ENCODE measurements at places on chromosomes 4 and X.

DNA sequence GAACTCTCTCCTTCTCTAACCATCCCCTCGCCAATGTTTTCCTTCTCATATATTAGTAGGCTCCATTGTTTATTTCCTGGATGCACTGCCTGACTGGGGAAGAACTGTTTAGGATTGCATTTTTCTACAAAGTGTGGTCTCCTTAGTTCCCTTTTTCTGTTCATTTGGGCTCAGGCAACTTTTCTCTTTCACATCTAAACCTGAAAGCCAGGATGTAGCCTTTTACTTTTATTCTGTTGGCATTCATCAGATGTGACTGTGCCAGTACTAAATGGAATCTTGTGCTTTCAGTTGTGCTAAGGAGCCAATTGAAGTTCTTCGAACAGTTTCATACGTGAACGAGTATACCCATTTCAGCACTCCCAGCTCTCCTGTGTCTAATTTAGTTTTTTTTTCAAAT, 59.8 kb downstream of the DDIT4L start:
- DNase-seq: no peak

DNA sequence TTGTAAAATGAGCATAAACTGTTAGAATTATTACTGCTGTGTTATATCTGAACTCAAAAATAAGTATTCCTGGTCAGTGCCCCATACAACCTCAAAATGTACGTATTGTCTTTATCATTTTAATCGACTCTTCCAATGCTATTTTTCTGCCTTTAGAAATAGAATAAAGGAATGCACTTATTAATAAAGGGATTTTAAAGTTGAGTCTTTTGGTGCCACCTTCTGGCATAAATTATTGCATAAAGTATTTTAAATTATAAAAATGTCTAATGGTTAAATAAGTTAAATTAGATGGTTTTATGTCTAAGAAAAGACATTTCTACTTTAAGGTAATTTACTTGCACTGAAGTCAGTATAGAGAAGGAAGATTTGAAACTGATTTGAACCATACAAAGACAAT, 424.0 kb upstream of the NDST4 start:
- DNase-seq: no peak

GRCh38 chrX:15299941-15300851, 15.2 kb downstream of the ASB11 start:
- DNase-seq: no peak

DNA sequence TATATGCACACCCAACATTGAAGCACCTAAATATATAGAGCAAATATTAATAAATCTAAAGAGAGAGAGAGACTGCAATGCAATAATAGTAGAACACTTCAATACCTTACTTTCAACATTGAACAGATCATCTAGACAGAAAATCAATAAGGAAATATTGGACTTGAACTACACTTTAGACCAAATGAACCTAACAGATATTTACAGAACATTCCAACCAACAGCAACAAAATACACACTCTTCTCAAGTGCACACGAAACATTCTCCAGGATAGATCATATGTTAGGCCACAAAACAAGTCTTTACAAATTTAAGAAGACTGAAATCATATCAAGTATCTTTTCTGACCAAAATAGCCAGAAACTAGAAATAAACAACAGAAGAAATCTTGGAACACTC, 66.6 kb downstream of the CD99L2 start:
- DNase-seq: no peak

Measured in activated CD8-positive, alpha-beta memory T cell treated with anti-CD3 and anti-CD28 coated beads for 1 hour (primary cell).